Effector memory CD4-positive, alpha-beta T cell (primary cell): ENCODE measurements at places on chromosomes 7 and 10.

DNA sequence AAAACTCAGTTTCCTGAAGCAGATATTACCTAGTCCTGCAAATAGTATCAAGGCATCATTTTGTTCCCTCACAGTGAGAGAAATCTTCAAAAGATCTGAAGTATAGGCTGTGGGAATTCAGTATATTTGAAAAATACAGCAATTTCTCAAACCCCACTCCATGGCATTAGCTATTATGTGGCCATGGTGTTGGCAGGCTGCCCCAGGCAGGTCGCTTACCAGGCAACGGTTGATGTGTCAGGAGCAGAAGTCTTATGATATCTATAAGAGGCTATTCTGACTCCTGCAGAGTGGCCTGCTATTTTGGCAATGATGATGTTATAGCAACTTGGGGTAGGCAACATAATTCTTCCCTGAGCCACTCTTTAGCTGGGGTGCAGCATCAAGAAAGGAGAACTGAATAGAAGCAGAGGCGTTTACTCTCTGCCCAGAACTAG lies 187.9 kb downstream of the PLXDC2 start:
- DNase-seq = no peak

GRCh38 chr10:125084614-125085257 lies 75.6 kb downstream of the CTBP2 start:
- DNase-seq = no peak

- DNase-seq = no peak
Observed at GRCh38 chr10:50421026-50421719, 169.9 kb upstream of the ASAH2 start.

DNA sequence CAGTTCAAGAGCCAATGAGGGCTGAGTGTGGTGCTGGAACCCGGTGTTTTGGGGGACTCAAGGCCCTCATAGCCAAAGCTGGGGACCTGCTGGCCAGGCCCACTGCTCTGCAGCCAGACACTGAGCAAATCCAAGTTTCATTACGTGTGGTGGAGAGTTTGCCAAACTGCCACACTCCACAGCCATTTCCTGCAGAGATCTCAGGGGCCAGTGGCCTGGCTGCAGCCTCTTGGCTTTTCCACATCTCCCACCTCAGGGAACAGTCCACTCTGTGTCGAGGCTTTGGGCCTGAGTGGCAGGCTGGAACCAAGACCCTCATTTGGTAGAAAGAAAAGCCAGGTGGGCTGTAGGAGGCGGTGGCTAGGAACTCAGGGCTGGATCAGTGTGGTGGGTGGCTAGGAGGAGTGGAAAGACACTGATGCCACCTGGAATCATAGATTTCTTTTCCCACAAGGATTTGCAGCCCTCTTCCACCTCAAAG lies 3.2 kb downstream of the HOXA11 start:
- DNase-seq = no peak

GRCh38 chr10:60570272-60570865 lies 180.7 kb upstream of the ANK3 start:
- no peak for DNase-seq

DNA sequence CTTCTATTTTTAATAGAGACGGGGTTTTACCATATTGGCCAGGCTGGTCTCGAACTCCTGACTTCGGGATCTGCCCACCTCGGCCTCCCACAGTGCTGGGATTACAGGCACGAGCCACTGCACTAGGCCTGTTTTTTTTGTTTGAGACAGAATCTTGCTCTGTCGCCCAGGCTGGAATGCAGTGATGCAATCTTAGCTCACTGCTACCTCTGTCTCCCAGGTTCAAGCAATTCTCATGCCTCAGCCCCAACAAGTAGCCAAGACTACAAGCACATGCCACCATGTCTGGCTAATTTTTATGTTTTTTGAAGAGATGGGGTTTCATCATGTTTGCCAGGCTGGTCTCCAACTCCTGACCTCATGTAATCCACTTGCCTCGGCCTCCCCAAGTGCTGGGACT lies 73.7 kb downstream of the TYW1B start:
- DNase-seq = no peak

GRCh38 chr7:106384373-106384772 lies 99.6 kb upstream of the NAMPT start:
- DNase-seq = no peak

DNA sequence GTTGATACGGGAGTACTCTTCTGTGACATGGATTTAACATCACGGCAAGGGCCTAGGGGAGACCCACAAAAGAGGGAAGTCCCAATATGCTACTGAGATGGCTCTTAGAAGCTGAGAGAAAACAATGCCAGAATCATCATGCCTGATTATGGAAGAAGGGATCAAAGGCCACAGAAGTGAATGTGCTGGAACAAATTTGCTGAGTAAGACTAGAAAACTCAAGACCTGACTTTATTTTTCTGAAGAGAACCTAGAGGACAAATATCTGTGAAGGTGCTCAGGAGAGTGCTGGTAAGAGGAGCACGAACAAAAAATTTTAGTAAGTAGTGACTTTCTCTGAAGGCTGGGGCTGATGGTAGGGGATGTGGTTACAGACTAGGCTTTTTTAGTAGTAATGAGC lies 277.0 kb downstream of the ZEB1 start:
- DNase-seq = no peak

GRCh38 chr7:42877862-42878261 lies 34.0 kb downstream of the C7orf25 start:
- no peak for DNase-seq

DNA sequence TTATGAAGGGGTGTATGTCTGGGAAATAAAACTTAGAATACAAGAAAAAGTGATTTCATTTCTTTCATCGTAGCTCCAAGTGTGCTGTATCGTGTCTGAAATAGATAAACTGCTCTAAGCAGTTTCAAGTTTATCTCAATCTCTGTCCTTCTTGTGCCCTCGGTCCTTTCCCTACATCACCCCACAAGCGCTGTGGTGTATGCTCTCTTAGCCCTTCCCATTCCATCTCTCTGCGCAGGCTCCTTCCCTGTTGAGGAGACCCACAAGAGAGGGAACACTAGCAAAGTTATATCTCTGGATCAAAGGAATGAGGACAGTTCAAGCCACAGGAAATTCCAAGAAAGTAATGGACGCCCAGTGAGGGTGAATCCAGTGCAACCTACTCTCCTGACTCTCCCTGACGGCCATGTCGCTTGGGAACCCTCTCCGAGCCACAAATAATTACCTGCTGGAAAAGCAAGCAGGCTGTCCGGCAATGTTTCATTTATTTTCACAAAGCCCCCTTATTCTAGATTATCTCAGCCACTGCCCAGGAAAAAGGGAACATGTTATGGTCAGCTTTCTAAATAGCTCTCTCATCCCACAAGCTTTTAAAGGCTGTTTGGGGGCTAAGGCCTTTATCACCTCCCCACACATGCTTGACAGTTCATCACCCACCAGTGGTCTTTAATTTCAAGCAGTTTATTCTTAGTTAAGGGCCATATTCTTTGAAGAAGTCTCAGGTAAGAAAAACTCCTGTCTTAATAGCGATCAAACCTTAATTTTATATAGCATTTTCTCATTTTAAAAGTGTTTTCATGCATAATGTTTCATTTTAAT lies 34.8 kb downstream of the LRRC4 start:
- DNase-seq = no peak

DNA sequence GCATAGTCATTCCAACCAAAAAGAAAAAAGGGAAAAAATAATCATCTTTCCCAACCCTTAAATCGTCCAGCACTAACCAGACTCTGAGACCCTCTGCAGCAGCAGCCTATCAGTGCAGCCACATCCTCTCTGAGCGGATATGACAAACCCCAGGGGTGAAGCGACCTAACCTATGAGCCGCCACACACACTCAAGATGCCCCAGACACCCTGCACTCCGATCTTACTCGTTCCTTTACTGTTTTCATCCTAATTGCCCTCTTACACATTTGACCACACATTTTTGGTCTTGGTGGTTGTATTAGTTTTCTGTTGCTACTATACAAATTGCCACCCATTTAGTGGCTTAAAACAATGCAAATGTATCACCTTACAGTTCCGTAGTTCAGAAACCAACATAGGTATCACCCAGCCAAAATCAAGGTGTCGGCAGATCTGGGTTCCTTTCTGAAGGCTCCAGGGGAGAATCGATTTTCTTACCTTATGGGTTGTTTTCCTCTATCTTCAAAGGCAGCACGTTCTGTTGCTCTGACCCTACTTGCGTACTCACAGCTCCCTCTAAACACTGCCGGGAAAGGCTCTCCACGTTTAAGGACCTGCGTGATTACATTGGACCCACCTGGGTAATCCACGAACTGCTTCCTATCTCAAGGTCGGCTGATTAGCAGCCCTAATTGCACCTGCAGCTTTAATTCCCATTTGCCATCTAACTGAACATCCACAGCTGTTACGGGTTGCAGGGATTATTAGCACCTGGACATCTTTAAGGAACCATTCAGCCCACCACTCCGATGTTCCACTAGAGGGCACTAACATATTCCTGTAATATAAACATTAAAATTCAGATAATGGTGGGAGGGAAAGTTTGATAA lies 37.3 kb upstream of the PRSS1 start:
- no peak for DNase-seq

DNA sequence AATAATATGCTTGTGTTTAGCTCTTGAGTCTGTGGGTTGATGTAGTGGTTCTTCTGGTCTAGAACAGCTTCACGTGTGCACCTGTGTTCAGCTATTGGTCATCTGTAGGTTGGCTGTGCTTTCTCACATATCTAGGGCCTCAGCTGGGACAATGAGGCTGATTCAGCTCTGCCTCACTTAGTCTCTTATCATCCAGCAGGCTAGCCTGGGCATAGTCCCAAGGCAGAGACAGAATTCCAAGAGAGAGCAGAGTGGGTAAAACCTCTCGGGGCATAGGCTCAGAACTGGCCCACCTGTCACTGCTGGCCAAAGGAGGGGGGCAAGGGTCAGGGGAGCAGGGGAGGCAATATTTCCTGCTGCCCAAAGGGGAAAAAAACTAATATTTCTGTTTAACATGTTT lies 32.0 kb upstream of the MXI1 start:
- DNase-seq = no peak

GRCh38 chr10:91340613-91341362 lies 69.4 kb upstream of the HECTD2 start:
- DNase-seq = no peak

DNA sequence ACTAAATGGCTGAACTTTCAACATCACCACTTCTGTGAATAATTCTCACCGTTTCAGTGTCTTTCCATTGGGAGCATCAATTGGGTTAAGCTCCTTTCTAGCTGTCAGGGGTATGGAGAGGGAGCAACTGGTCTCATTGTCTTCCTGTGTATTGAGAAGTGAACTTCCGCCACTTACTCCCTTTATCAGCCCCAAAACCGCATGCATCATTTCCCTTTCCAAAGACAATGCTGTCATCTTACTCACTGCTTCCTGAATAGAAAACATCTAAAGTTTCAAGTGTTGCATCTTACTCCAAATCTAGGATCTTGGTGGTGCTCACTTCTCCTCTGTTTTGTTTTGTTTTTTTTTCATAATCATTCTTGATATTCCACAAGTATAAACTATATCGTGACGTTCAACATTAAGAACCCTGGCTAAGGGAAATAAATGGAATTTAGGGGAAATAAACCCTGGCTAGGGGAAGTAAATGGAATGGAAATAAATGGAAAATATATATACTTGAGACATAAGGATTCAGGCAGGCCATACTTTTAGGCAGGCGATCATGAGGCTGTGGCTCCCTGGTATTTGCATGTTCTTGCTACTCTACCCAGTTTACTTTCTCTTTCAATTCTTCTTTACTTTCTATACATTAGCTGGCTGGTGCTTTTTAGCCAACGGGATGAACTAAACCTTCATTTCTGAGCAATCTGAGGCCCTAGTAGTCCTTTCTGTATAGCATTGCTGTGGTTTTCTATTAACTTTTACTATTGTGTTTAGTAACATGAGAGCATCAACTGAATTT lies 371.9 kb downstream of the BMPER start:
- DNase-seq = no peak

DNA sequence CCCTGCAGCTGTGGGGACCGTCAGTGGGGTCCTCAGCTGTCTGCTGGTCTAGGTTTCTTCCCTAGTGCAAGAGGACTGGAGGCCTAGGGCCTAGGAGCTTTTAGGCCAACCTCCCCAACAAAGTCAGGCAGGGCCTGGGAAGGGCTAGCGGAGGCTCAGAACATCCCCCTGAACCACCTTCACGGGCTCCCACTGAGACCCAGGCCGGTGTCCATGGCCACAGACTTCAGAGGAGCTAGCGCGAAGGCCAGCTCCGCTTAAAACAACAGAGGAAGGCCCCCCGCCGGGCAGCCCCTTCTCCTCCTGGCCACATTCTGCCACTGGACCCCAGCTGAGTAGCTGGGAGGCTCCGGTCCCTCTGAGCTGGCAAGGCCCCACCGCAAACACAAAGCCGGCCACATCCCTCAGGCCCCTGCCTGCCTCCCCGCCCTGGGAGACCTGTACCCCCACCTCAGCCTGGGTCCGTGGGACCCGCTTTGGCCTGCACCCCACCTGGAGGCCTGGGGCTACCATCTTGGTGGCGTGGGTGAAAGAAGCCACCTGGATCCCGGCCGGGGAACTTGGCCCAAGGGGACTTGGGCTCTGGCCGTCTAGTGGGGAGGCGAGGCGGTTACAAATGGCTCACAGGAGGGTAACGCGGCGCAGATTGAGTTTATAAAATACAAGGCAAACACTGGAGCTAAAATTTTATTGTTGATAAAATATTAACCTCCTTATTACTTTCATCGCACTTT lies 5.4 kb upstream of the UNCX start:
- DNase-seq = no peak

DNA sequence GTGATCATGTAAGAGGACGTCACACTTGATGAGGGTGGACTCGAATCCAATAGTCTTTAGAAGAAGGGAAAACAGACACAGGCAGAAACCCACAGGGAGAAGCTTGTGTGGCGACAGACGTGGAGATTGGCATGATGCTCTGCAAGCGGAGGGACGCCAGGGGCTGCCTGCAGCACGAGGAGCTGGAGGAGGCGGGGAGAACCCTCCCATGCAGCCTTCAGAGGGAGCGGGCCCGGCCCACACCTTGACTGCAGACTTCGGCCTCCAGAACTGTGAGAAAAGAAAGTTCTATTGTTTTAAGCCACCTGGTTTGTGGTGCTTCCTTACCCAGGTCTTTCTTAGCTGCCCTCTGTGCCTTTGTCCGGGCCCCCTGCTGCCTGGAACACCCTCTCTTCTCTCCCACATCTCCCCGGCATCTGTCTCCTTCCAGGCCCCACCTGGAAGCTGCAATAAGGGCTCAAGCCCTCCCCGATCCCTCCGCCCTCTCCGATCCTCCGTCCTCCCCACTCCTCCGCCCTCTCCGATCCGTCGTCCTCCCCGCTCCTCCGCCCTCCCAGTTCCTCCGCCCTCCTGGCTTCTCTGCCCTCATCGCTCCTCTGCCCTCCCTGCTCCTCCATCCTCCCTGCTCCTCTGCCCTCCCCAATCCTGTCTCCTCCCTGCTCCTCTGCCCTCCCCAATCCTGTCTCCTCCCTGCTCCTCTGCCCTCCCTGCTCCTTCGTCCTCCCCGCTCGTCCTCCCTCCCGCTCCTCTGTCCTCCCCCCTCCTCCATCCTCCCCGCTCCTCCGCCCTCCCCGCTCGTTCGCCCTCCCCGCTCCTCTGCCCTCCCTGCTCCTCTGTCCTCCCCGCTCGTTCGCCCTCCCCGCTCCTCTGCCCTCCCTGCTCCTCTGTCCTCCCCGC lies 17.4 kb upstream of the PRKAG2 start:
- DNase-seq = no peak

DNA sequence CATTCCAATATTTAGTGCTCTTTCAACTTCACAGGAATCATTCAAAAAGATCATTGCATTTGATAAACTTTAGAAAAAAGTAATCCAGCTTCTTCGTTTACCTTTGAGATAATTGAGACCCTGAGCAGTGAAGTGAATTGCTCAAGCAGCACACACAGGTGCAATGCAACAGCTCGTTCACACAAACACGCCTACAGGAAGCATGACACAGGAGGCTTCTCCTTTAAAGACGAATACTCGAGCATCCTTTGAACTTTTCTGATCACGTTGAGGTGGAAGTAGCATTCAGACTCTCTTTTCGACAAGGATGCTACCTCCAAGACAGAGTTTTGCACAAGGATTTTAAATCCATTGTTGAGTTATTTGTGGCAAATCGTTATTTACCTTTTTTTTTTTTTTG lies 18.0 kb upstream of the RSU1 start:
- DNase-seq = no peak
